ENCODE measurements at places on chromosomes 11 and 22.

DNA sequence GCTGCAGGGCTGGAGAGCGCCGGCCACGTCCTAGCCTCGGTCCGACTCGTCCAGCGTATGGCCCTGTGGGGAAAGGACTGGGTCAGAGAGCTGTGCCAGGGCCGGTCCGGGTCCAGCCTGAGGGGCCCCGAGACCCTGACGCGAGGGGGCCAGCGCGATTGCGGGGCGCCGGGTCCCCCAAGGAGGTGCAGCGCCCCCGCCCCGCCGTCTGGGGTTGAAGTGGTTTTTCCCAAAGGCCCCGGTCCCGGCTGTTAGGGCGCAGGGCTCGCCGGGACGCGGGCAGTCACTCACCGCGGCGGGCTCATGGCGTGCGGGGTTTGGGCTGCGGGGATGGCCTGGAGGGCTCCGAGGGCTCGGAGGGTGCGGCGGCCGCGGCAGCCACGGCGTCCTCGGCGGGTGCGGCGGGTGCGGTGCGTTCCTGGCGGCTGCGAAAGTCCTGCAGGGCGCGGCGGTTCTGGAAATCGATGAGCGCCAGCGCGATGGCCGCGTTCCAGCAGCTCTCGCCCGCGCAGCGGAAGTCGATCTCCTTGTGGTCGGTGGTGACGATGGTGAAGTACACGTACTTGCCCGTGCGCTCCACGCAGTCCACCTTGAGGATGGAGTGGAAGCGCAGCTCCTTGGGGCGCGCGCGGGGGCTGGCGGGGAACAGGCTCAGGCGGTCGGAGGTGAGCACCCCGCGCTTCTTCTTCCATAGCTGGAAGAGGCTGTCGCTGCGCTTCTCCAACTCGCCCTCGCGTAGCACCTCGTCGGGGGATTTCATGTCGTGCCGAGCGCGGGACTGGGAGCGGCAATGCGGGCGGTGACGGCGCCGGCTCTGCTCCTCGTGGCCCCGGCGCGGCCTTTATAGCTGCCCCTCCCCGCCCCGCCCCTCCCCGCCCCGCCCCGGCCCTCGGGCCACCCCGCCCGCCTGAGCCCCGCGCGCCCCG, at the start of gene PHLDA2:
TSS of gene PHLDA2 (minus strand) at position 816 of the 926 bp plus-strand sequence. CDS start at position 760, 56 bp downstream.
- DNase-seq = peak; percentile 48

GRCh38 chr11:295351-296170, 3.8 kb downstream of the IFITM5 start:
- no peak for DNase-seq

DNA sequence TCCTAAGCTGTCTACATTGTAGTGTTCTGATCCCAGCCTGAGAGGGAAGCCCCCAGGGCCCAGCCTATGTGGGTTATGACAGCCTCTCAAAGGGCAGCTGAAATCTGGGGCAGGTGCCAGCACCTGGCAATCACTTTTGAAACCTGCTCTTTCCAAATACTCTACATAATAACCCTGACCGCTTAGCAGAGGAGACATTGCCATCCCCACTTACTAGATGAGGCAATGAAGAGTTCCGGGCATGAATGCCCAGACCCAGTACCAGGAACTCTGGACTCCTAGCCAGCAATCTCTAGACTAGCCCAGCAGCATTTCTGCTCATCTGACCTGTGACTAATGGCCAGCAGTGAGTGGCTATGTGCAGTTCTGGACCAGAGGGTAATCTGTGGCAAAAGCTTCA, 412.4 kb upstream of the CADM1 start:
- no peak for DNase-seq

GRCh38 chr11:103903621-103904323, 132.7 kb upstream of the DDI1 start:
- no peak for DNase-seq

- no peak for DNase-seq
These were observed 173.4 kb upstream of the SESN3 start for GRCh38 chr11:95404370-95404769.

- DNase-seq = no peak
These were observed 797 bp upstream of the B3GAT3 start for GRCh38 chr11:62622476-62623089.

- no peak for DNase-seq
These were observed 236.3 kb downstream of the KIRREL3 start for GRCh38 chr11:126764231-126764630.

GRCh38 chr22:32920032-32920628, 118.6 kb downstream of the TIMP3 start:
- peak; percentile 8 for DNase-seq

DNA sequence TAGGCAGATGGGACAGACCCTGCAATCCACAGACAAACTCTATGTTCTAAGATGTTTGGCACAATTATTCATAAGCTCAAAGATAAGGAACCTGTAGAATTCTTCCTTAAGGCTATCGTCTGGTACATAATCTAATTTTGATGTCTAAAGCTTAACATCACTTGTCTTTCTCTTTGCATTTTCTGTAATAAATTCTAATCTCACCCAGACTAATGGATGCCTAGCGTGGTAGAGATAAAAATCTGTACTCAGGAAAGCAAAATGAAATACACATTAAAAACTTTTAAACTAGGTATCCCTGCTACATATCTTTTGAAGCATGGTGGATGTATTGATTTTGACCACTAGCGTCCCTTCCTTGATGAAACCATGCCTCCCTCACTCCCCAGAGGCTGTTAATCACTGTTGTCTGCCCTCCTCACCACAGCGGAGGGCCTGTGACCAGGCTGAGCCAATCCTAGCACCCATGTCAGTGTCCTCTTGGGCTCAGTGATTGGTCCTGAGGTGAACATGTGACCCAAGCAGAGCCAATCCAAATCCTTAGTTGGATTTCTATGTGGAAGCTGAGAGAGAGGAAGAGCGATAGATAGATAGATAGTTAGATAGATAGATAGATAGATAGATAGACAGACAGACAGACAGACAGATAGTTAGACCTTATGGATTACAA, 82.2 kb upstream of the GRK3 start:
- DNase-seq = no peak

DNA sequence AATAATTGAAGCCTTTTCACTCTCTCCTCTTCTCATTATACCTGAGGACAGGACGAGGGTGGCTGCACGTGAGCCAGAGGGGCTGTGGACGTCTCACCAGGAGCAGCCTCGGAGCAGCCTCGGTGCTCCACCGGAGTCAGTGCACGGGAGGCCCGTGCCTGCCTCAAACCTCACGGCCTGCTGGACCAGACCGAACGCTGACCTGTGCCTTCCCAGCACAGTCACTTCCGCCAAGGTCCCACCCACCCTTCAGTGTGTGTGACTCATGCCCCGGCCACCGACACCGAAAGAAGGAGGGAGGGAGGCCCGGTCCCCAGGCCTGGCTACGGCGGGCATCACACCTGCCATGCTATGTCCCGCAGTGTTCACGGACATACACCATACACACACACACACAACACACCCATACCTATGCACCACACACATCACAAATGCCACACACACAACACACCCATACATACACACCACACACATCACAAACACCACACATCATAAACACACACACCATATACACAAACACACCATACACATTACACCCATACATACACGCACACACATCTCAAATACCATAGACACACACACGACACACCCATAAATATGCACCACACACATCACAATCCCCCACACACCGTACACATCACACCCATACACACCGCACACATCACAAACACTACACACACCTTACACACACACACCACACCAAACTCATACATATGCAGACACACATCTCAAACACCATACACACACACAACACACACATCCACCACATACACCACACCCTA, 1506.5 kb downstream of the TBC1D22A start:
- DNase-seq = no peak

DNA sequence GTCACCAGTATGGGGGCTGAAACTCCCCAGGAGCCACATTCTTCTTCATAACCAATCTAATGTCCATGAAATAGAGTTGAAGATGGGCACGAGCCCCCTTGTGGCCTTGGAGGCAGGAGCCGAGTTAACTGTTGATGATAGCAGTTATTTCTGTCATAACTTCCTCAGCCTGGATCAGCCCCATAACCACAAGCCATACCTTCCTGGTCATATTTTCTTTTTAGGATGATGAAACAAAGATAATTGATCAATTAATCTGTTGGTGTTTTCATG, 65.0 kb upstream of the TTC12 start:
- DNase-seq = no peak

DNA sequence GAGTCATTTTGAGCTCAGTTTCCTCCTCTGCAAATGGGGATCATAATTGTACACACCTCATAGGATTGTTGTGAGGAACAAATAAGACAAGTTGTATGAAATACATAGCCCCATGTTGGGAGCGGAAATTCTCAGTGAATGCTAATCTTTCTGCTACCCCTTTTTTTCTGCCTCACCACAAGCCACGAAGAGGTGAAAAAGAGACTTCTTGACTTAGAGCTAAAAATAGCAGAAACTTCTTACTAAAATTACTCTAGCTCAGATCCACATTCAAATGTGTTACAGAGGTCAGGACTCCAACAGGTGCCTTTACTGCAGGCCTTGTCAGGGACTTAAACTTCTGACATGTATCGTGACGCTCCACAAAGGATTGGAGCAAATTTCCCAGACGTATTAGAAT, 128.5 kb downstream of the MIAT start:
- DNase-seq = no peak
